ENCODE measurements at places on chromosomes 6 and 20.

GRCh38 chr6:90103056-90103800 lies 193.4 kb downstream of the BACH2 start:
- DNase-seq = no peak

DNA sequence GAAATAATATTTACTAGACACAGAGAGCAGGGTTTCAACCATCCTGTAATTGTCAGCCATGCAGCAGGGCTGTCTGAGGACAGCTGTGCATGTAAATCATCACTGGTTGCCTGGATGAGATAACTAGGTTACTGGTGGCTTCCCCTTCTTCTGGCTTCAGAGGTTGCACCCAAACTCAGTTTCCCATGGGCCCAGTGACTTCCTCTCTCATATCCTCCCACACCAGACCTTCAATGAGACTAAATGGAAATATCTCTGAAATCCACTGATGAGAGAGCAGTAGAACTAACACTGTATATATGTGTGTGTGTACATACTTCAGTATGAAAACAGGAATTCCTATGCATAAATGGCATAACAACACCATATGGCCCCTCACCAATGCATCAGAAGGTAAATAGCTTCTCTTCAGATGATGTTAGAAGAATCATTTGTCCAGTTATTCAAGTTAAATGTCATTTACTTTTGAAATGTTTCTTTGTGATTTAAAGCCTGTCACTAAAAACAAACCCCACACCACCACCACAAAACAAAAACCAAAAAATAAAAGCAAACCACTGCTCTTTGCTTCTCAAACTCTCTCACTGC lies 51.0 kb upstream of the IL20RA start:
- DNase-seq = no peak

GRCh38 chr6:46011188-46012085 lies 4.2 kb downstream of the CLIC5 start:
- DNase-seq = peak; percentile 29

- no peak for DNase-seq
These were observed 116.0 kb upstream of the JARID2 start for GRCh38 chr6:15129887-15130286.

GRCh38 chr20:19890445-19891051 lies 126.6 kb upstream of the NAA20 start:
- DNase-seq = no peak

DNA sequence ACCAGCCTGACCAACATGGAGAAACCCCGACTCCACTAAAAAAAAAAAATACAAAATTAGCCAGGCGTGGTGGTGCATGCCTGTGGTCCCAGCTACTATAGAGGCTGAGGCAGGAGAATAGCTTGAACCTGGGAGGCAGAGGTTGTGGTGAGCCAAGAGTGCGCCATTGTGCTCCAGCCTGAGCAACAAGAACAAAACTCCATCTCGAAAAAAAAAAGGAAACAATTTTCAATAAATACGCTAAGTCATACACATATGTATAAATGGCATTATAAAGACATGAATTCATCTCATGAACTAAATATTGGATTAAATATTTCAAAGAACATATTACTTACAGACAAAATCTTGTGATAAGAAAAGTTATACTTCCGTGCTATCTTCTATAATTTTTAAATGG lies 2.9 kb downstream of the ARHGAP18 start:
- no peak for DNase-seq

DNA sequence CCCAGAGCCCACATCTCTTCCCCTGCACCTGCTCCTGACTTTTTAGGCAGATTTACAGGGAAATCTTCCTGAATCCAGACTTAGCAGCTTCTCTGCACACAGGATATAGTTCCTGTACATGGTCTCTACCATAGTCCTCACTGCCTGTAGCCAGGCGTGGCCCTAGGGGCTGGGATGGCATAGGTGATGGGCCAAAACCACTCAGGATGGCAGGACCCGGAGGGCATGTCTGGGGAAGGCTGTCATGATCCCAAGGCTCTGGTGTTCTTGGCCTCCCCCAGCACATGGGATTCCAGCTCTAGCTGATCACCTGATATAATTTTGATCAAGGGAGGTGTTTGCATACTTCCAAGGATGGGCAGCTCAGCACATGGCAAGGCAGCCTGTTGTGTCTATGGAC lies 58.0 kb downstream of the TOX2 start:
- DNase-seq = no peak

- DNase-seq = no peak
These were observed 10.3 kb downstream of the RSPO4 start for GRCh38 chr20:991850-992249.

GRCh38 chr20:48758206-48758820 lies 69.5 kb downstream of the PREX1 start:
- no peak for DNase-seq

DNA sequence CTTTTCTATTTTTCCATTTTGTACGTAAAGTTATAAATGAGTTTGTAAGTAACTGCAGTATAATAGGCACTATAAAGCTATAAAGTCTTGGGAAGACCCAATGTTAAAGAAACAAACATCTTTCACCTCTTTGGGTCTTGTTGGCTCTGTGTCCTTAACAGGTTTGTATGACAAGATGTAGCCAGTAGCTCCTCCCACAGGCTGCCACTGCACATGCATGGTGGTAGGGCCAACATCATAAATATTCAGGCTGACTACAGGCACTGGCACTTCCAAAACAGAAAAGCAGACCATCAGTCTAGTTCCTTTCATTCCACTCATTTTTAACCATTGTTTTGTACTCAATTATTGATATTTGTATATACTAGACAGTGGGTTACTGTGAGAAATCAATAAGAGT lies 59.9 kb downstream of the COL12A1 start:
- no peak for DNase-seq

DNA sequence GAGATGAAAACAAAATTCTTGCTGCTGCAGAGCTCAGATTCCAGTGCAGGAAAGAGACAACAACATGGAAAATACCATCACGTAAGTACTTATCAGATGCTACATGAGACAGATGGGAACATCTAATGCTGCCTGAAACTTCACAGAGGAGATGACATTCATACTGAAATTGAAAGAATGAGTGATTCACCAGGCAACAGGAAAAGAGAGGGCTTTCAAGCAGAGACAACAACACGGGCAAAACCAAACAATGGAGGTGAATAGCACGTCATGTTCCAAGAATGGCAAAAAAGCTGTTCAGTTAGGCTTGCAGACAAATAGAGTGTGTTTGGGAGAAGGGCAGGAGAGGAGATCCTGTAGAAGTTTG lies 39.3 kb downstream of the GTF2H5 start:
- peak; percentile 87 for DNase-seq

DNA sequence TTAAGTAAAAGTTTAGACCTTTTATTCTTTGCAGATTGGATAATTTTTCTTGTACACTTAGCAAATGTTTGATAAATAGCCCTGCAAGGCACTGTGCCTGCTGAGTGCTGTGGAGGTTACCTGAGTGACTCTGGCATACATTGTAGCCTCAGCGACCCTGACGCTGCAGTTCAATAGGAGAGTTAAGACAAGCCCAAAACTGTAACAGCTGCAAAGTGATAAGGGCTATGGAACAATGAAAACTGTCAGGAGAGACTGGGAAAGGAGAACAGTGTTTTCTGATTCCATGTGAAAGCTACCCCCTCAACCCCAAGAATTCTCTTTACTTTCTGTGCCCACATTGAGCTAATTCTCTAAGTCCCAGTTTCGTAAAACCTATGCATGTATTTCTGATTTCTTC lies 22.2 kb downstream of the HIVEP1 start:
- no peak for DNase-seq

- no peak for DNase-seq
These were observed 181.9 kb downstream of the GMDS start for GRCh38 chr6:2063547-2063946.

- DNase-seq = no peak
These were observed 24.7 kb downstream of the ETV7 start for GRCh38 chr6:36362551-36363370.

GRCh38 chr6:15752820-15753219 lies 90.0 kb upstream of the DTNBP1 start:
- no peak for DNase-seq

GRCh38 chr6:119172824-119173223 lies 94.4 kb upstream of the FAM184A start:
- DNase-seq = no peak

DNA sequence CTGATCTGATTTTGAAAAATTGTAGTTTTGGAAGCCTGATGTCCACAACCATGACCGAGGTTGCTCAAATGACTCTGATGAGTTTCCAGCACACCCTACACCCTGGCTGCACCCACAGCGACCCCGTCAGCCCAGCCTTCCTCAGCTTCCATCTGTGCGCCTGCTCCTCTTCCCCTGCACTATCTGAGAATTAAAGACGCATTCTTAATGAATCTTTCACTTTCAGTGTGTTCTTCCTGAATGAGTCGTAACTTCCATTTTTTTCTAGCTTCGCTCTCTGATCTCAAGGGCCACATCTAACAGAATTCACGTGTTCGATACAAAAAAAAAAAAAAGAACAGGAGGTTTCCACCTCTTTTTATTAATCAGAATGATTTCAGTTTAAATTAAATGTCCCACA lies 21.3 kb upstream of the RREB1 start:
- peak; percentile 57 for DNase-seq

- DNase-seq = peak; percentile 97
These were observed 102.6 kb downstream of the CDC5L start for GRCh38 chr6:44489910-44490604.

GRCh38 chr6:21749754-21750153 lies 156.2 kb downstream of the SOX4 start:
- no peak for DNase-seq

GRCh38 chr20:47205577-47206123 lies 150.8 kb downstream of the ZMYND8 start:
- peak; percentile 64 for DNase-seq

DNA sequence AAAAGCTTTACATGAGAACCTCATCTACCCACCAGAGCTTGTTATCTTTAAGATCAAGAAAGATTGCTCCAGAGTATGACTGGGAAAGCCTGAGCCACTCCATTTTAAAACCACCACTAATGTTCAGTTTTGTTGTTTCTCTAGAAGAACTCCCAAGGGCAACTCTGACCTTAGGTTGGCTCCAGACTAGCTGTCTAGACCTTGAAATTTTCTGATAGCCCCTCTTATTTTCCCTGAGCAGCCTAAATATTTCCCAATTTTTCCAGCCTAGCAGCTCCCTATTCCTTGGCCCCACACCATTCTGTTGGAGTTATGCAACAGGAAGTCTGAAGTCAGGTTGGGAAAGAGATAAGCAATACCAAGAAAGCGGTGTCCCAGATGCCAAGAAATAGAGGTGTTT lies 84.6 kb upstream of the TCF21 start:
- peak; percentile 8 for DNase-seq
